Ascending aorta (tissue), 2 donors: ENCODE measurements at places on chromosomes 5 and 9.
A peak's percentile ranks its signal among the peaks of the same experiment; 100 is the strongest.

- H3K4me1 ChIP-seq: no peaks in the 10 kb centered on the region
- H3K27me3 ChIP-seq: no peaks in the 10 kb centered on the region
- no peak for DNase-seq
- no peak overlapping the region for H3K27ac ChIP-seq
Measured at GRCh38 chr5:159187719-159188118, 21.6 kb downstream of the RNF145 start.

GRCh38 chr5:100668511-100668910, 133.3 kb downstream of the FAM174A start:
- no peak overlapping the region for H3K4me3 ChIP-seq
- DNase-seq: no peak
- H3K27ac ChIP-seq: no peak overlapping the region
- H3K4me1 ChIP-seq: no peaks in the 10 kb centered on the region
- H3K36me3 ChIP-seq: no peaks in the 10 kb centered on the region

DNA sequence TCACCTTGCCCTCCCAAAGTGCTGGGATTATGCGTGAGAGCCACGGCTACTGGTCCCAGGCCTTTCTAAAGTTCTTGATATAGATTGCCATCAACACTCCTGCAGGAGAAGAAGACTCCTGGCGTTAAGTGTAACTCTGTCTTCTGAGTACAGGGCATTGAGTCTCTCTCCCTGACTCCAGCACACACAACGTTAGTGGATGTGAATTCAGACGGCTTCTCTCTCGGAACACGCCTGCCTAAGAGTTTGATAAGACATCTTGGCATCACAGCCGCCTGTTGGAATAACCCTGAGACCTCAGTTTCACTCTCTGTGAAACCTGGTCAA, 27.5 kb upstream of the PPARGC1B start:
- H3K27me3 ChIP-seq: no peaks in the 10 kb centered on the region
- no peak overlapping the region for H3K4me3 ChIP-seq
- H3K36me3 ChIP-seq: no peaks in the 10 kb centered on the region
- no peak overlapping the region for H3K27ac ChIP-seq
- no peak for DNase-seq

DNA sequence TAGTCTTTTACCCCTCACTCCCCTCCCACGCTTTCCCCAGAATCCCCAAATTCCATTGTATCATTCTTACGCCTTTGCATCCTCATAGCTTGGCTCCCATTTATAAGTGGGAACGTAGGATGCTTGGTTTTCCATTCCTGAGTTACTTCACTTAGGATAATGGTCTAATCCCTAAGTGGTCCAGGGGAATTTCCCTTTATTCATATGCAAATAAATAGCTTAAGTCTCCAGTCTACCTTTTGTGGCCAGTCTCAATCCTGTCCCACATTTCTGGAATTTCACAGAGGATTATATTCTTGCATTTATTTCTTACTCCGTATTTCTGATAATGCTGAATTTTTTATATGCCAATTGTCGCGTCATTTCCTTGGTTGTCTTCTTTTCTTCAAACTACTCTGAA, 245.6 kb upstream of the DAB2 start:
- H3K4me1 ChIP-seq: no peaks in the 10 kb centered on the region
- H3K27ac ChIP-seq: no peak overlapping the region
- H3K27me3 ChIP-seq: no peaks in the 10 kb centered on the region
- no peak for DNase-seq
- no peak overlapping the region for H3K4me3 ChIP-seq

DNA sequence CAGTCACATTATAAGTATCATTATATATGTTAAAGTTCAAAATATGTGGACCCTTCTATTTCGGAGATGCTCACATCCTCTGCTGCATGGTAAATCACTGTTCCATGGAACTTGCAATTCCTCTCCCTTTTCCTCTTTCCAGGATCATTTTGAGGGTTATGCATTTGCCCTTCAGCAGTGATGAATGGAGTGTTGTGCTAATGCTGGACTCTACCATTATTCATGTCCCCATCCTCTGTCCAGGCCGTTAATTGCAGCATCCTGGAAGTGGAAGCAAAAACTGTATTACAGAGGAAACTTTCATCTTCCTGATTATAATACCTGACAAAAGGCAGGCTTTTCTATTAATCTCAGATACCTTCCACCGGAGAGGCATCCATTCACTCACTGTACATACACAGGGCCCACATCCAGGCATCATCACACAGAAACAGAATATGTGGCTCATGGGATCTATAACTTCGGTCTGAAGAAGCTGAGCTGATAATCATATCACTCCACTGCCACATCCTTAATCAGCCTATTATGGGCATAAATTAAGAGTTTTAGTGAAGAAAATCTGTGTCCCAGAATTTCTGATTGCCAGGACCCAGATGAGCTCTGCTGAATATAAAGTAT, 65.0 kb upstream of the ACO1 start:
- H3K27ac ChIP-seq: no peak overlapping the region
- no peak overlapping the region for H3K4me3 ChIP-seq
- H3K36me3 ChIP-seq: no peaks in the 10 kb centered on the region
- H3K27me3 ChIP-seq: no peaks in the 10 kb centered on the region
- no peak for DNase-seq

GRCh38 chr9:114367772-114368569, 19.8 kb downstream of the AKNA start:
- H3K27ac ChIP-seq: peak overlapping the region; percentile 66
- no peak for DNase-seq
- H3K27me3 ChIP-seq: no peaks in the 10 kb centered on the region
- peaks cover 26% of the 10 kb centered on the region for H3K36me3 ChIP-seq
- peaks cover 29% of the 10 kb centered on the region for H3K4me1 ChIP-seq

DNA sequence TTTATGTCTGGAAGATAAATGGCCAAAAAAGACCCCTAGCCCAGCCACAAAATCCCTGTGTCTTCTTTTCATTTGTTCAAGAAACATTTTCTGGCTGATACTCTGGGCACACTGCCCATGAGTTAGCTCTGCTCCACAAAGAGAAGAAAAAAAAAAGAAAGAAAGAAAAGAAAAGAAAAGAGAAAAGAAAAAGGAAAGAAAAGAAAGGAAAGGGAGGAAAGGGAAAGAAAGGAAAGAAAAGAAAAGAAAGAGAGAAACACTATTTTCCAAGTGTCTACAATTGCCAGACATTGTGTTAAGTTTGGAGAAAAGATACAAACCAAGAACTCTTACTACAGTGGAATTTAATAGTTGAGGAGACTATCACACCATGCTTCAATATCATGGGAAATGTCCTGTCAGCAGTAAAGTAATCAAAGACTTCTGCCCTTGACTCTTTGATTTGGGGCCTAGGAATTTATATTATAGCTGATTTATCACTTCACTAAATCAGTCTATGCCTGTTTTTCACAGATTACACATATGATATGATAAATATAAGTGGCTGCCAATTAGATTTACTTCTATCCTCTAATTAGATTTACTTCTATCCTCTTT, 3.0 kb downstream of the TRMO start:
- no peak overlapping the region for H3K4me3 ChIP-seq
- H3K27ac ChIP-seq: no peak overlapping the region
- no peak for DNase-seq
- peaks cover 3% of the 10 kb centered on the region for H3K4me1 ChIP-seq
- H3K27me3 ChIP-seq: no peaks in the 10 kb centered on the region

DNA sequence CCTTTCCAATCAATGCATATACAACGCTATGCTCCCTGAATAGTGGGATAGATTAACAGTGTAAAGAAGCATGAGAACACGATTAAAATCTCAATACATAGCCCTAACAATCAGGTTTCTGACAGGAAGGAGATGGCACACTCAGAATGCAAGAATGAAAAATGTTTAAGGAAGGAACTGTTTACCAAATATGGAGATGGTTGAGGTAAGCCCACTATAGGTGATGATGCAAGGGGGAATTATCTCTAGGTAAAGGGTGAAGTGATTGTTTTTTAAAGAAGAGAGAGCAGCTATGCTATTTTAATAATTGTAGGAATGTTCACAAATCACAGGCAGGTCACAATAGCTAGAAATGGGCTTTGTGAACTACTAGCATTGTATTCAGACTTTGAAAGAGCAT, 302.4 kb downstream of the CHSY3 start:
- no peak overlapping the region for H3K4me3 ChIP-seq
- H3K4me1 ChIP-seq: no peaks in the 10 kb centered on the region
- H3K36me3 ChIP-seq: no peaks in the 10 kb centered on the region
- no peaks in the 10 kb centered on the region for H3K27me3 ChIP-seq
- no peak overlapping the region for H3K27ac ChIP-seq

GRCh38 chr9:77922591-77922990, 109.0 kb downstream of the GNAQ start:
- no peak overlapping the region for H3K27ac ChIP-seq
- peaks cover 23% of the 10 kb centered on the region for H3K36me3 ChIP-seq
- no peak overlapping the region for H3K4me3 ChIP-seq
- H3K4me1 ChIP-seq: peaks cover 21% of the 10 kb centered on the region

- H3K4me1 ChIP-seq: no peaks in the 10 kb centered on the region
- peaks cover 82% of the 10 kb centered on the region for H3K36me3 ChIP-seq
- no peak for DNase-seq
- no peak overlapping the region for H3K27ac ChIP-seq
- no peaks in the 10 kb centered on the region for H3K27me3 ChIP-seq
- no peak overlapping the region for H3K4me3 ChIP-seq
Measured at GRCh38 chr9:131449276-131449675, 53.4 kb upstream of the POMT1 start.
